Amygdala (tissue), 56 donors: ENCODE measurements at places on chromosomes 16 and 17.

GRCh38 chr17:67004181-67004580 lies 39.7 kb downstream of the CACNG4 start:
- no peak for DNase-seq

DNA sequence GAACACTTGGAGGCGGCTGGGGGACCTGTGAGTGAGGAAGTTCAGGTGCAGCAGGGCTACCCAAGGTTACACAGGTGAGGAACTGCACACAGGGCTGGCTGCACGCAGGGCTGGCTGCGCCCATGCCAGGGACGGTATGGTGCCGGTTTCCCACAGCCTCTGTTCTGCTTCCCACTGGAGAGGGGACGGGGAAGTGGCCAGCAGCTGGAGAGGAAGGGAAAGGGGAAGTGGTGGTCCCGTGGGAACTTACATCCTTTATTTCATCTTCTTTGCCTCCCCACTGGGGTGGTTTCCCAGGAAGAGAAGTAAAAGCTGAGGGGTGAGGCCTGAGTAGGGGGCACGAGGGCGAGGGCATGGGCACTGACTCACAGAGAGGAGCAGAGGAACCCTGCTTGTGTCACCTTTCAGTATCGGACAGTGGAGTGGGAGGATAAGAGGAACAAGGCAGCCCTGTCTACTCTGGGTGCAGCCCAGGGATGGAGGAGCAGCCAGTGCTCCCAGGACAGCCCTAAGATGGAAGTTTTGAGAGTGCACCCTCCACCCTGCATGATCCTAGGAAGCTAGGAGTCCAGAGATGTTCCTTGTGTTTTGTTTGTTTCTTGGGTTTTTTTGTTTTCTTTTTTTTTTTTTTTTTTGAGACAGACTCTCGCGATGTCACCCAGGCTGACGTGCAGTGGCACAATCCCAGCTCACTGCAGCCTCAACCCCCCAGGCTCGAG lies 25.5 kb upstream of the CDH1 start:
- no peak for DNase-seq

GRCh38 chr16:3349175-3349574 lies 6.5 kb upstream of the OR2C1 start:
- DNase-seq: no peak

DNA sequence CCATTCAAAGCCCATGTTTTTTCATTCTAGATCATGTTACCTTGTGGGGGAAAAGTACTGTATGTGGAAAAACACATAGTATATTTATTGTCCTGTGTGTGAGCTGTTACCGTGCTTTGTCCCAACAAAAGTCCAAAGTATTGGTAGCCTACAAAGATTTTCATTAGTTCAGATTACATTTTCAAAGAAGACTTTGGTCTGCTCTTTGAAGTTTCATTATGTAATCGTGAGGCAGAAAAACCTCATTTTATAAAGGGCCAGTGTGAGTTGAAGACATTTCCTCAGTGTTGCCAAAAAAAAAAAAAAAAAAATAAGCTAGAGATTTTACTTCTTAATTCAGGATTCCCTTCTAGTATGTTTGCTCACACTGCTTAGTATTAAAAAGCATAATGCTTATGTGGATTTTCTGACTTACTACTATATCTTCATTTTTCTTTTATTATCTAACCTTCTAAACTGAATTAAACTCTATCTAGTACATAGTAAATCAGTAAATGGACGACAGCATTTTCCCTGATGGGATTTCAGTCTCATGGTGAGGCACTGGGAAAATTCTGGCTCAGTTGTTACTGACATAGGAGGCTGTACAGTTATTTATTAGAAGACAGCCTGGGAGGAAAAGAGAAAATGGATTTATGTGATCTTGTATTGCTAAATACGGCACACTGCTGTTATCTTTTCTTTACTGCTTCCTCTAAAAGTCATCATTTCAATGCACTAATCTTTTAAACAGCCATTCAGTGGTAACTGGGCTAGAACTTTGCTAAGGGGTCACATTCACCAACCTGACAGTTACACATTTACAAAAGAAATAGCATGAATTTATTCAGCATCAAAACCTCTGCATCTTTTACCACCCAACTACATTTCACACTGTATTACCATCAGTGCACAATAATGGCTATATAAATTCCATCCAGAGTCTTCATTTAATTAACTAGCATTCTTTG lies 100.6 kb downstream of the STXBP4 start:
- no peak for DNase-seq

DNA sequence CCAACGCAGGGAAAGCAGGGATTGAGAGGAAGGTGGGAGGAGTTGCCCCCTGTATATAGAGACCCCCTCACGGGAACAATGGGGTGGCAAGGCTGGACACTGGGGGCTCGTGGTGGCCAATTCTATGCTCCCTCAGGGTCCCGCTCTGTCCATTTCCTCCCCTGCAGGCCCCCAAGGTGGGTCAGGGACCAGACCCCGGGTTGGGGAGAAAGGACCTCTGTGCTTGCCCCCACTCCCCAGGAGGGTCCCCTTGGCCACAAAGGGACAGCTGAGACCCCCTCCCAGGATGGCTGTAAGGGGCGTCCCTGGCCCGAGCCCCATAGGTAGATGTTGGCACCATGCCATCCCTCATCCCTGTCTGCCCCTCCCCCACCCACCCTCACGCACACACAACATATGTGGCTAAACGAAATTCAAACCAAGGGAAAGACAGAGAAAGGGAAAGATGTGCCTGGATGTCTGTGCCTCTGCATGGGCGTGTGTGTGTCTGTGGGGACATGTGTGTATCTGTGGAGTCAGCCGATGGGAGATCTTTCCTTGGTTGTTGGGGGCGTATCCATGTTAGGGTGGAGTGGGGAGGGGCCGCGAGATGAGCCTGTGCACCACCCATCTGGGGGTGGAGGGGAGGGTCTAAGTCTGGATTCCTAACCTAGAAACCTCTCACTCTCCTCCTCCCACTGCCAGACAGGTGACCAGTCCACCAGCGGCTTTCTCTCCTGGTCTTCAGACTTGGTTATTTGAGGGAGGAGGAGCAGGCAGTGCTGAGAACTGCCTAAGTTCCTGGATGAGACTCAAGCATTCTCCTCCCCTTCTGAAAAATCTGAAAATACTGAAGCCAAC lies 642 bp upstream of the NEUROD2 start:
- no peak for DNase-seq

- no peak for DNase-seq
Measured at GRCh38 chr17:61335845-61336655, 63.6 kb upstream of the TBX2 start.

- DNase-seq: no peak
Measured at GRCh38 chr16:6105115-6105514, 1007.5 kb upstream of the EEF2KMT start.

DNA sequence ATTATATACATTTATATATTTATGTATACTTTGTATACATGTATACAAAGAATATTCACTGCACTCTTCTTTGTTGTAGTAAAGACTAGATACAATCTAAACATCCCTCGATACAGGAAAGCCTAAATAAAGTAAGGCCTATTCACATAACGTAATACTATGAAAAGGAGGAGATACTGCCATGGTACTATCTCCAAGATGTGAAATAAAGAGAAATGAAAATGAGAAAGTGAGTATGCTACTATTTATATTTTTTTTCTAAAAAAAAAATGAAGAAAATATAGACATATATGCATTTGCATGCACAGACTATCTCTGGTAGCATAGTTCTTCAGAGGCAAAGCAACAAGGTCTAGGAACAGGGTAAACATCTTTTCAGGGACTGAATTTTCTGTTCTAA lies 19.4 kb downstream of the CFDP1 start:
- no peak for DNase-seq

DNA sequence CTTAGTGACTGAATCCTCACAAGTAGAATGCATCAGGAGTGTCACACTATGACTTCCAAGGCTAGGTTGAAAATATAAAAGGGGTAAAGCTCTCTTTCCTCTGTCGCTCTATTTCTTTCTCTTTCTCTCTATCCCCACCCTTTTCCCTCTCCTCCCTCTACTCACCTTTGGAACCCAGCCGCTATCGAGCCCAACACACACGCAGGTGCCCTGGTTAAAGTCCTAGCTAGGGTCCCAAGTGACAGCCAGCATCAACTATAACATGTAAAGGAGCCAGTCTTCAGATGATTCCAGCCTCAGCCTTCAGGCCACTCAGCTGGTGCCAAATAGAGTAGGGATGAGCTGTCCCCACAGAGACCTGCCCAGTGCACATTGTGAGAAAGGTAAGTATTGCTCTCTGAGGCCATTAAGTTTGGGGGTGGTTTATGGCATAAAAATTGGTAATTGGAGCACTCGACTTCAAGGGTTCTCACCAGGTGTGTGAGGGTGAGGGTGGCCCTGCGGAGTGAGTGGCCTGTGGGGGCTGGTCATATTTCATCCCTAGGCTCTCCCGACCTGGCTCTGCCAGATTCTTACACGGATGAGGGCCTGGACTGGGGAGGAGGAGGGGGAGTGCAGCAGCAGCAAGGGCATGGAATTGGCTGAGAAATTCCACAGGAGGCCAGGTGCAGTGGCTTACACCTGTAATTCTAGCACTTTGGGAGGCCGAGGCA lies 14.9 kb upstream of the C16orf54 start:
- DNase-seq: no peak

GRCh38 chr16:60432472-60432871 lies 1603.8 kb downstream of the CDH8 start:
- no peak for DNase-seq

- DNase-seq: no peak
Measured at GRCh38 chr17:49343273-49343672, 18.8 kb downstream of the ZNF652 start.

GRCh38 chr16:85220125-85220839 lies 108.0 kb upstream of the CIBAR2 start:
- peak; percentile 67 for DNase-seq

- DNase-seq: peak; percentile 59
Measured at GRCh38 chr17:77145612-77146245, 5.0 kb downstream of the SEC14L1 start.

GRCh38 chr16:17106243-17106791 lies 364.4 kb downstream of the XYLT1 start:
- no peak for DNase-seq

- DNase-seq: no peak
Measured at GRCh38 chr17:31559584-31560501, 168.4 kb downstream of the RAB11FIP4 start.

DNA sequence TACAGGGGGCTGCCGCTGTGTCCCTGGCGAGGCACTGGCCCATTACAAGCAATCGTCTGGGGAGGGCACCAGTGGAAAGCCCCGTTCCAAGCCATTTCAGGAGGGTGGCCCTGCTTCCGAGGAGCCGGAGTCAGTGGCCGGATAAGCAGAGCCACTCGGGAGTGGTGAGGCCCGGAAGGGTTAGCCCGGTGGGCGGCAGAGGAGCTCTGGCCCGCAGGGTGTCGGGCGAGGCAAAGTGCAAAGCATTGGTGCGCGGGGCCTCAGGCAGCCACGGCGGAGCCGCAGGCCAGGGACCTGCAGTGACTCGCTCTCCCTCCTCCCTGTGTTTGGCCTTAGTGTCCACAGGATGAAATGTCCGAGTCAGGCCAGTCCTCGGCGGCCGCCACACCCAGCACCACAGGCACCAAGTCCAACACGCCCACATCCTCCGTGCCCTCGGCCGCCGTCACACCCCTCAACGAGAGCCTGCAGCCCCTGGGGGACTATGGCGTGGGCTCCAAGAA lies 24.6 kb downstream of the NME3 start:
- DNase-seq: no peak

- DNase-seq: no peak
Measured at GRCh38 chr16:51922476-51922875, 624.5 kb downstream of the TOX3 start.

DNA sequence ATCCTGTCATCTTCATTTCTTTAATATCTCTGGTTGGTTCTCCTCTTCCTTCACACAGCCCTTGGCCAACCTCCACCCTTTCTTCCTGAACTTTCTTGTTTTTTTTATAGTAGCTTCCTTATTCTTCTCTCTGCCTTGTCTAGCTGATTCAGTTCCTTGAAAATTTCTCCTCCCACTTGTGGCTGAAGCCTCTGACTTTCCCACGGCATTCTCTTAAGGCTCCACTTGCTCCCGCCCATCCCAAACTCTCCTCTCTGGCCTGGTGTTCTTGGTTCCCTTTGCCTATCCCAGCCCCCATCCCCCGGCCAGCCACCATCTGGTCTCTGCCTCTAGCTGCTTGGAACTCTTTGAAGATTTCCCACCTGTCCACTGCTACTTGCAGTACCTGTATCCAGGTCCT lies 29.1 kb downstream of the NLRP1 start:
- no peak for DNase-seq

DNA sequence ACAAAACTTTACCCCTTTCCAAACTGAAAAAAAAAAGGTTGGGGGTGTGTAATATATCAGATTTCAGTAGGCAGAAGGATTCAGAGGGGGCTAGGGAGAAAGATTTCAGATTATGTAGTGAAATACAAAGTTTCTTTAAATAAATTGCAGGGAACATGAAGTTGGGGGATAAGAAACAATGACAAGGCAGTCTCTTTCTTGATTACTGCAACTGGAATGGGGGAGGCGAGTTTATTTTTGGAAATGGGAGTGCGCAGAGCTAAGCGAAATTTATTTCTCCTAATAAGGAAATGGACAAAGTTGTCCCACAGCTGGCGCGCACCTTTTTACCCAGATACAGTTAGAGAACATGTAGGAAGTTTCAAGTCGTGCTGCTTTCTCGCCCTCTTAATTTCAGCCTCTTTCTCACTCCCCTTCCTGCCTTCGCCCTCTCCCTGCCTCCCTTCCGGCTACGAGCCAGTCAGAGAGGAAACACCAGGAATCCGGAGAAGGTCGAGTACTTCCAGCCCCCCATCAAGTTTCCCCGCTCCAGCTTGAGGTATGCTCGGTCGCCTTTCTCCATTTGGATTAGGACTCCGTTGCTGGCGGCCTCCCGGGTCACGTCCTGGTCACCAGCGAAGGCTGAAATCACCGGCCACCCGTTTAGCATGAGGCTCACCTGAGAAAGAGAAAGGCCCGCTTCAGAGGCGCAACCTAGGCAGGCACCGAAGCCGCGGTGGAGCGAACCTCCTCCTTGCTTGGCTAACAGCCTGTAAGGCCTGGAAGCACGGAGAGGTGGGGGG lies 2.5 kb downstream of the CBLN1 start:
- no peak for DNase-seq

DNA sequence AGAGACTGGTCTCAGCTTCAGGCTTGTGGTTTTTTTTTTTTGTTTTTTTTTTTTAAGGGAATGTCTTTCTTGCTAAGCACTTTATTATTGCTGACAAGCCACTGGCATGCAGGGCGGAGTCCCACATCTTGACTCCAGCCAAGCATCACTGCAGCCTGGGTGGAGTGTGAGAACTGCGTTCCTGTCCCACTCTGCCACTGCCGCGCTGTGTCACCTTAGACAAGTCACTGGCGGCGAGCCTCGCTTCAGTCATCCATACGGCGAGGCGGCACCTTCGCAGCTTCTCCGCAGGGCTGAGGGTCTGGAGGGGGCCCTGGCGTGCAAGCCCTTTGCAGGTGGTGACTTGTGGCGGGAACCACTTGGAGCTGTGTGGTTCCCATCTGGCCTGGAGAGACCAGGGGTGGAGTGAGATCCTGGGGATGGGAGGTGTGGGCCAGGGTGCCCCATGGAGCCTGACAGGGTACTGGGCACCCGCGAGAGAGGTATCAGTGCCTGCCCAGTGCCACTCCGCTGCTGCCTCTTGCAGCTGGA lies 99.1 kb upstream of the CIBAR2 start:
- DNase-seq: no peak
